ENCODE measurements at places on chromosomes 4 and X.

GRCh38 chr4:85260064-85260463 is 214.9 kb upstream of the ARHGAP24 start:
- DNase-seq, result no peak

DNA sequence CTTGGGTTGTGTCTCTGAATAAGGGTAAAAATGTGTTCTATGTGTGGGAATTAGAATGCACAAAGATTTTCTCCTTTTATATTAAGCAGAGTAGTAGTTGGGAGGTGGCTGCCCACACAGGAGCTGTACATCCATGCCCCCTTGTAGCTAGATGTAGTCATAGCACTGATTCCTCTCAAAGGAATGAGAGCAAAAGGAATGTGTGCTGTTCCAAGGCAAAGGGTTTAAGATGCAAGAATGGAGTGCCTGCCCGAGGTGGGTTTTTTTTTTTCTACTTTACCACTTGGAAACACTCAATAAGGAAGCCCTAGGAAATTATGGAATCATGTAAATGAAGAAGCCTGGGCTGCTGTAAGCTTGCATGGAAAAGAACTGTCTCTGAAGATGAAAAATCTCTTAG is 2183.2 kb upstream of the AGA start:
- no peak for DNase-seq

- no peak for DNase-seq
These were observed 217.1 kb downstream of the ARAP2 start for GRCh38 chr4:36027203-36027602.

DNA sequence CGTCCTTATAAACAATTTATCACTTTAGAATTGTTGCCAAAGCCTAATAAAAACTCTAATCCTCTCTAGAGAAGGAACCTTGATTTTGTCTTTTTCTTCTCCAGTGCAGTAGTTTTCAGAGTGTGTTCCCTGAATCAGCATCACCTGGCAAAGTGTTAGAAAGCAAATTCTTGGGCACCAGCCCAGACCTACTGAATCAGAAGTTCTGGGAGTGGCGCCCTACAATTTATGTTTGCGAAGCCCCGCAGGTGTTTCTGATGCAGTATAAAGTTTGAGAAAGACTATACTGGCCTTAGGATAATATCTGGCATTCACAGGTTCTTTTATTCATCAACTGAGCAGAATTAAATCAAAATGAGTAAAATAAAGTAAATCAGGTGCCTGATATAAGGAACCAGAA is 645.8 kb upstream of the ATOH1 start:
- DNase-seq, result no peak

DNA sequence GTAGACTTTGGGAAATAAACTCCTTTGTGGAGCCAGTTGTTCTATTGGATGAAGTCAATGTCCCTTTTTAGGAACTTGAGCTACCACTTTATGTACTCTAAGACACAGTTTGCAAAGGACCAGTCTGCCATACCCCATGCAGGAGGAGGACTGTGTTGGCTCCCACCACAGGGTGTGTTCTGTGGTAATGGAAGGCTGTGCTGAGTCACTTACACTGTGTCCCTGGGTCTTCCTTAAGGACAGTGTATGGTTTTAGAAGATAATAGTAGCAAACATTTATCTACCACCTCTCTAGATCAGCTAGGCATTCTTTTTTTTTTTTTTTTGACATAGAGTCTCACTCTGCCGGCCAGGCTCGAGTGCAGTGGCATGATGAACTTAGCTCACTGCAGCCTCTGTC is 184.0 kb upstream of the PGRMC2 start:
- peak; percentile 45 for DNase-seq

DNA sequence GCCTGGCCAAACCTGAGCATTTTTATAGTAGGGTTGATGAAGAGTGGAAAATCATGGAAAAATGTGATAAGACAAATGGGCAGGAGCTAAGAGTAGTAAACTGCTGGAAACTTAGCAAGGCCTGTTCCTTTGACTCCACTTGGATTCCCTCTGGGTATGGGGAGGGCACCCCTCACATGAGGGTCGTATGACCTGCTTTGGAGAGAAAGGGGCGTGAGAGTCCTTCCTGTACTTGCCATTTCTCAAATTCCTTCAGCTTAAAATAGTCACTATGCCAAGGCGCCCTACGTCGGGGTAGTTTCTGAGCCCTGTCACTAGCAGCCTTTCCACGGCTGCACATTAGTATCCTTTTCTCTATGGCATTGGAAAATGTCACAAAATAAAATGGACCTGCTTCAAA is 49.1 kb downstream of the GPRIN3 start:
- no peak for DNase-seq

- no peak for DNase-seq
These were observed 600.5 kb downstream of the PCDH18 start for GRCh38 chr4:136931781-136932180.

- no peak for DNase-seq
These were observed 95.9 kb upstream of the DUSP21 start for GRCh38 chrX:44747969-44748368.

DNA sequence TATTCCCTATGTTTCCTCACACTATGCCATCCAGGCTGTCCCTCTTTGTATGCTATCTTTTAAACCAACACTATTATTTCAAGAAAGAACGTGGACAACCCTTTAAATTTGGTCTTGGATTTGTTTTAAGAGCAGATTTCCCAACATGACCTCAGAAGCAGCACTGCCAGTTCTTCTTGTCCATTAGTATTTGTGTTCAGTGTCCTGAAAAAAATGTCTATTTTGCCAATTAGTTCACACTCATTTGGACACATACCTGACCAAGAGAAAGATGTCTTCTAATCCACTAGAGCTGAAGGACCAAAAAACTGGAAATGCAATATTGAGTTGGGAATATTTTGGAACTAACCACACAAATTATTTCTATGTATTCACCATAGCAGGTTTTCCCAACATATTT is 223.2 kb upstream of the CNKSR2 start:
- DNase-seq, result no peak

GRCh38 chrX:3584415-3584996 is 128.9 kb downstream of the PRKX start:
- DNase-seq, result no peak

GRCh38 chrX:30910124-30910860 is 21.2 kb upstream of the TAB3 start:
- no peak for DNase-seq

DNA sequence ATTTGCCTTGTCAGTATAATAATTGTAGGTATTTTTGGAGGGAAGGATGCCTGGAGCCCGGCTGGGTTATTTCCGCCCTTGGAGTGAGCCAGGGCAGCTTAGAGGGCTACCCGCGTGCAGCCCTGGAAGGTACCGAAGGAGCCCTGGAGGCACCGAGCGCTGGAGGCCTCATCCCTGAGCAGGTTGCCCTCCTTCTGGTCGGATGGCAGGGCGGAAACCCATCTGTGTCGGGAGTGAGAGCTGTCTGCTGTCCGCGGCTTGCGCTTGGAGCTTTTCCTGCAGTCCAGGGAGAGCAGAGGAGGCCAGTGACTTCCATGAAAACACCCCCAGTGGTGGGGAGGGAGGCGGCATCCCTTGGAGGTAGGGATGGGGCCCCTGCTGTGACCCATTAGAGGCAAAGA is 122.1 kb downstream of the TBL1X start:
- no peak for DNase-seq

- no peak for DNase-seq
These were observed 77.9 kb downstream of the EGF start for GRCh38 chr4:109990261-109991257.

GRCh38 chrX:154458954-154459778 is 1.1 kb downstream of the PLXNA3 start:
- DNase-seq, result no peak

- no peak for DNase-seq
These were observed 5.6 kb downstream of the GPR78 start for GRCh38 chr4:8585721-8586212.

DNA sequence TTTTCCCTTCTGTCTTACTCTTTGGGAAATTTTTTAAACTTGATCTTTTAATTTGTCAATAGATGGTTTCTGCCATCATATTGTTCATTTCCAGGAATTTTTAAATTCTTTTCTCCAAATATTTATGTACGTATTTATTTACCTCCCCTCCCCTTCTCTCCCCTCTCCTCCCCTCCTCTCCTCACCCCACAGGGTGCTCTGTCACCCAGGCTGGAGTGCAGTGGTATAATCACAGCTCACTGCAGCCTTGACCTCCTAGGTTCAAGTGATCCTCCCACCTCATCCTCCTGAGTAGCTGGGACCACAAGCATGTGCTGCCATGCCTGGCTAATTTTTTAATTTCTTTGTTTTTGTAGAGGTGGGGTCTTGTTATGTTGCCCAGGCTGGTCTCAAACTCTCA is 73.8 kb downstream of the WWC2 start:
- DNase-seq, result no peak

DNA sequence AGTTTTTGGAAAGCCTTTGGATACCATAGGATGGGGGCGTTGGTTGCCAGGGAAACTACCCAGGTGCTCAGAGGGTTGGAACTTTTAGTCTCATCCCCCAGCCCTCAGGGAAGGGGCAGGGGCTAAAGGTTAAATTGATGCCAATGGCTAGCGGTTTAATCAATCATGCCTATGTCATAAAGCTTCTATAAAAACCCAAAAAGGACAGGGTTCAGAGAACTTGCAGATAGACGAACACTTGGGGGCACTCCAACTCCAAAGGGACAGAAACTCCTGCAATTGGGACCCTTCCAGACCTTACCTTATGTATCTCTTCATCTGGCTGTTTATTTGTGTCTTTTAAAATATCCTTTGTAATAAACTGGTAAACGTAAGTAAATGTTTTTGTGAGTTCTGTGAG is 30.0 kb upstream of the GPR173 start:
- DNase-seq, result no peak

GRCh38 chr4:105520819-105521790 is 31.3 kb upstream of the ARHGEF38 start:
- DNase-seq, result no peak

DNA sequence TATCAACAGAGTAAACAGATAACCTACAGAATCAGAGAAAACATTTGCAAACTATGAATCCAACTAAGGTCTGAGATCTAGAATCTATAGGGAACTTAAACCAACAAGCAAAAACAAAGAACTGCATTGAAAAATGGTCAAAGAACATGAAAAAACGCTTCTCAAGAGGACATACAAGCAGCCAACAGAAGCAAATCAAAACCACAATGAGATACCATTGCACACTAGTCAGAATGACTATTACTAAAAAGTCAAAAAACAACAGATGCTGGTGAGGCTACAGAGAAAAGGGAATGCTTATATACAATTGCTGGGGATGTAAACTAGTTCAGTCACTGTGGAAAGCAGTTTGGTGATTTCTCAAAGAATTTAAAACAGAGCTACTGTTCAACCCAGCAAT is 255.7 kb downstream of the TMEM47 start:
- no peak for DNase-seq

DNA sequence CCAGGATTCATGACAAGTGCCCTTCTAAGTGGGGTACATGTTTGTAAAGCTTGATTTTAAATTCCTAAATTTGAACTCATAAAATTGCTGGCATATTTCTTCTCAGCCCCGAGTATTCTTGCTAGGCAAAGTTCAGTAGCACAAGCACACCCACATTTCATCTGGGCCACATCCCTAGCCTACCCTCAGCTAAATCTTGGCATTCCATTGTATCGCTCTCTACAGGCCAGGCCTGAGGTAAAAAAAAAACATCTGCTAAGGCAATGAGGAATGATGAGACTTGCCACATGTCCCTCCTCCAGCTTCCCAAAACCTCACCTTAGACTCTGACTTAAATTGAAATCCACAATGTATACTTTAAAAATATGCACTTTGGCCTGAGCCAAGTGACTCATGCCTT is 51.4 kb upstream of the VCX3B start:
- DNase-seq, result no peak
